ENCODE measurements at places on chromosomes 1 and 21. TPM values are rescaled to one million over a fixed set of nuclear protein-coding genes. Genes with fewer than 3 reads are reported as not detected.

TCHH gene
- 0.17 TPM for total RNA-seq

MACO1 gene
- total RNA-seq, result 29.1 TPM

FOXD2 gene
- total RNA-seq, result under 0.01 TPM

LEFTY1 gene
- total RNA-seq, result 0.19 TPM

KCNN3 gene
- 3.6 TPM for total RNA-seq

OR10Z1 gene
- total RNA-seq, result not detected

ITSN1 gene
- total RNA-seq, result 94.0 TPM

FAAH gene
- total RNA-seq, result 2.6 TPM

ASAP3 gene
- 25.5 TPM for total RNA-seq

ETS2 gene
- total RNA-seq, result 26.2 TPM

CAP1 gene
- total RNA-seq, result 574 TPM

PSEN2 gene
- 45.8 TPM for total RNA-seq

KCNJ15 gene
- total RNA-seq, result 1.4 TPM

RCOR3 gene
- total RNA-seq, result 11.2 TPM

MIXL1 gene
- total RNA-seq, result 0.05 TPM

SPRR2A gene
- not detected for total RNA-seq

RYR2 gene
- 0.09 TPM for total RNA-seq

PRAMEF8 gene
- total RNA-seq, result not detected

INKA2 gene
- 9.7 TPM for total RNA-seq

FCRL2 gene
- not detected for total RNA-seq

NUP210L gene
- 0.09 TPM for total RNA-seq

NTMT2 gene
- total RNA-seq, result not detected

SAMD13 gene
- total RNA-seq, result 1.5 TPM

TSPAN1 gene
- 0.28 TPM for total RNA-seq

PRKCZ gene
- 22.8 TPM for total RNA-seq

OTUD3 gene
- 4.0 TPM for total RNA-seq

S100A7 gene
- not detected for total RNA-seq

UTS2 gene
- not detected for total RNA-seq

IGSF21 gene
- not detected for total RNA-seq

CA6 gene
- not detected for total RNA-seq

BLACAT1 gene
- total RNA-seq, result not detected

CGN gene
- 2.4 TPM for total RNA-seq

OPRD1 gene
- total RNA-seq, result not detected

OR4F16 gene
- not detected for total RNA-seq

ROR1 gene
- total RNA-seq, result 0.17 TPM

CNN3 gene
- total RNA-seq, result 578 TPM

DNALI1 gene
- total RNA-seq, result 0.51 TPM

C1orf141 gene
- not detected for total RNA-seq

ACTL8 gene
- not detected for total RNA-seq

INAVA gene
- under 0.01 TPM for total RNA-seq

ALX3 gene
- not detected for total RNA-seq

OR2L3 gene
- not detected for total RNA-seq

CD1D gene
- total RNA-seq, result not detected

ARPC5 gene
- total RNA-seq, result 229 TPM

ST6GALNAC5 gene
- not detected for total RNA-seq

SLC44A5 gene
- total RNA-seq, result 1.7 TPM

SLC27A3 gene
- 30.0 TPM for total RNA-seq

SLC22A15 gene
- not detected for total RNA-seq

TMEM269 gene
- not detected for total RNA-seq

PLXNA2 gene
- 95.8 TPM for total RNA-seq

SMIM11 gene
- 2.4 TPM for total RNA-seq

LRRC39 gene
- not detected for total RNA-seq

EYA3 gene
- 18.8 TPM for total RNA-seq
